NCI-H524 (cell line): ENCODE measurements at places on chromosomes 1 and 21.

DNA sequence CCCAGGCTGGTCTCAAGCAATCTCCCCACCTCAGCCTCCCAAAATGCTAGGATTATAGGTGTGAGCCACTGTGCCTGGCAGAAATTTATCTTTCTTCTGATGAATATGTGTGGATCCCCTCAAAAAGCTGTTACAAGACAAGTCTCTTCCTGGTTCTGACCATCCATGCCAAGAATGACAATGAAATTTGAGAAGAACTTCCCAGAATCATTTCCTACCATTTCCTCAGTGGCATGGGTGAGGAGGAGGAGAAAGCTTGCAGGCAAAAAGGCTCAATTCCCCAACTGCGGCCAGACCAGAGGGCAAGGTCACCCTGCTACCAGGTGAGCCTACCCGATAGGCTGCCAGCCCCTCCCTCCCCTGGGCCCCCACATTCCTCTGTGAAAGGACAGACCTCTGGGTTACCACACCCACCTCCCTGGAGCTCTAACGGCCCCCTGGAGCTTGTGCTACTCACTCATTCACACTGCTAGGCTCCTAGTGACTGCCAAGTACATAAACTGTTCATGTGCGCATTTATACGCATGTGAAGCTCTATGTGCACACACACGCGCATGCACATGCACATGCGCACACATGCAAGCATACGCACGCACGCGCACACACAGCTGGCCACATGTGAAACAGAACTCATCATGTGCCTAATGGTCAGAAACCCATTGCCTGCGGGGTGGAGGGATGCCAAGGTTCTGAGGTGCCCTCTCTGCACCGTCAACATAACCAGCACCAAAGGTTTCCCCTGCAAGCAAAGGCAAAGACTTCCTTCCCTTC, 17.0 kb downstream of the MRAP start:
- no peak for DNase-seq

DNA sequence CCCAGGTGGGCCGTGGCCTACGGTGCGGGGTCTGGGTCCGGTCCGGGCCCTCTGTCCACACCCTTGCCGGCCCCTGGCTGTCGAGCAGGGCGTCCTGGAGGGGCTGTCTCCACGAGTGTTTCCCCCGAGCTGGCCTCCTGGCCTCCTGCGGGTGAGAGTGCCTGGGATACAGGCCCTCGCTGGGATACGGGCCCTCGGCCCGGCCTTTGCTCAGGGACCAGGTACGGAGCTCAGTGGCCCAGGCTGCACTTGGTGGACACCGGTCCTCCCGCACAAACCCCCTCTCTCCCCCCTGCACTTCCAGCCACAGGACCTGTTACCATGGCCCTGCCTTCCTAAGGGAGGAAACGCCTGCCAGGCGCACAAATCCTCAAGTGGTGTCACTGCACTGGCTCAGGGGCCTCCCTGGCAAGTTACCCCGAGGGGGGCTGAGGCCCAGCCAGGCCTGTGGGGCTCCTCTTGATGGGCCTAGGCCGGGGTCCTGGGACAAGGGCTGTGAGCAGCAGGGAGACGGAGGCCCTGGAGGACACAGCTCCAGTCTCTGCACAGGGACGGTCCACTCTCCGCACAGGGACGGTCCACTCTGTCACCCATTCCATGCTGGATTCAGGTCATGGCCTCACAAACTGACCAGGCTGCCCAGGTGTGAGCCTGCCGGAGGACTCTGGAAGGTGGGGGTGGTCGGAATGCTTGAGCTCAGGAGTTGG, 18.2 kb upstream of the RNF223 start:
- DNase-seq = no peak

DNA sequence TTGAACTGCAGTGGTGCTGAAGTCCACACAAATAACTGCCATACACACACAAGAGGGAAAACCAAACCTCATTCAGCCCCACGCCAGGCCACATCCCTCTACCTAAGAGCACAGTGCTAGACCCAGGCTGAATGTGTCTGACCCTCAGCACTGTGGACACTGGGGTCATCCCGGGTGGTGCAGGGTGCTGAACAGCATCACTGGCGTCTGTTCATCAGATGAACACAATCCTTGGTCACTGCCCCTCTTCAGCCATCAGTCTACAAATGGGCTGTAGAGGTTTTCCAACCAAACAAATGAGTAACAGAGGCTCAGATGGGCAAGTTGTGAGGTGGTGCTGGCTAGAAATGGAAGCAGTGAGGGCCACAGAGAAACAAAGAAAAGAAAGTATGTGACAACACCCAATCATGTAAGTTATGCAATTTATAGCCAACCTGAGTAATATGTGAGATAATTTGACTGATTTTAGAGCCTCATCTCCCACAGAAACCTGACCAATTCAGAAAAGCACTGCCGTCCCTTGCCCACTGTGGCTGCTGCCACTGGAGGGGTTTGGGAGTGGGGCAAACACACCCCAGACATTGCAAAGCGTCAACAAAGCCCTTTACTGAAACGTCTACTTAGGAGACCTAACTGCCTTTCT, 27.9 kb downstream of the GNB1 start:
- DNase-seq = no peak

- DNase-seq = no peak
Observed at GRCh38 chr1:9020305-9020704, 5.9 kb downstream of the SLC2A7 start.

GRCh38 chr1:27113861-27114260, 41.1 kb downstream of the SLC9A1 start:
- DNase-seq = no peak

GRCh38 chr1:98763488-98764150, 102.1 kb downstream of the SNX7 start:
- DNase-seq = no peak

DNA sequence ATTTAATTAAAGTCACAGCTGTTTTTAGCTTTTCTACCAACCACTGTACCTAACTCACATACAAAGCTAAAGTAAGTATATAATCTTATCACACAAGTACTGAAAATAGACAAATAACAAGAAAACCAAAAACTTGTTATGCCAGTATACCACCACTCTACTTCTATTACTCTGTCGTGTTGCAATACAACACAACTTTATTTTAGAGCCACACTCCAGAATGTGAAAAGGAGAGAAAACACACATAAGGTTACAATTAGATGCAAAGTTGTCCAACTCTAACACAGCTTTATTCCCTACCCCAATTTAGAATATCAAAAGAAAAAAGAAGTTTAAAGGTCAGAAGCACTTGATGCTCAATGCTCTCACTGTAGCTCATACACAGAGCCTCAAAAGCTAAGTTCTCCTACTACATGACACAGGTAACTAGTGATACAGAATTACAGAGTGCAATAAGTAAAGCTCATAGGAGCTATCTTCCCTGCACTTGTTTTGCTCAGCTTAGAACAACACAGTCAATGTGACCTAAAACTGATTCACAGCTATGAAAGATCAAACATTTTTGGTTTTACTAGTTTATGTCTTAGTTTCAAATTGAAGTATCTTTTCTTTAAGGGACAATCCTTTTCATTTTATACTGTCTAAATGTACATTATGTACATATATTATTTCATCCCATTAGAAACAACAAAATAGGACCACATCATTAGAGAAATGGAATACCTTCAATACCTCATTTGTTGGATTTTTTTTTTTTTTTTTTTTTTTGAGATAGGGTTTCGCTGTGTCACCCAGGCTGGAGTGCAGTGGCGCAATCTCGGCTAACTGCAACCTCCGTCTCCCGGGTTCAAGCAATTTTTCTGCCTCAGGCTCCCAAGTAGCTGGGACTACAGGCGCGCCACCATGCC, 29.2 kb downstream of the EYA3 start:
- DNase-seq = no peak

DNA sequence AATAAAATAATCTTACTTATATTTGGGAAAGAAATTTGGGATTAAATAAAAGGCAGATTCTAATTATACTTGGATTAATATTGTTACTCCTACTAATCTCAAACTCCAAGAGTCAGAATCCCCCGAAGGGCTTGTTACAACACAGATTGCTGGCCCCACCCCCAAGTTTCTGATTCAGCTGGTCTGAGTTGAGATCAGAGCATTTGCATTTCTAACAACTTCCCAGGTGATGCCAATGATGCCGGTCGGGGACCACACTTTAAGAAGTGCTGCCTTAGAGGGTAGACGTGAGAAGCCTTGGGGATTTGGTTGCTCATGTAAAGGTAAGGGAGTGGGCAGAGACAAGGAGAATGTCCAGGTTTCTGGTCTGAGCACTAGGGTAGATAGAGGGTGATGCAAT, 47.2 kb downstream of the FMN2 start:
- DNase-seq = no peak

DNA sequence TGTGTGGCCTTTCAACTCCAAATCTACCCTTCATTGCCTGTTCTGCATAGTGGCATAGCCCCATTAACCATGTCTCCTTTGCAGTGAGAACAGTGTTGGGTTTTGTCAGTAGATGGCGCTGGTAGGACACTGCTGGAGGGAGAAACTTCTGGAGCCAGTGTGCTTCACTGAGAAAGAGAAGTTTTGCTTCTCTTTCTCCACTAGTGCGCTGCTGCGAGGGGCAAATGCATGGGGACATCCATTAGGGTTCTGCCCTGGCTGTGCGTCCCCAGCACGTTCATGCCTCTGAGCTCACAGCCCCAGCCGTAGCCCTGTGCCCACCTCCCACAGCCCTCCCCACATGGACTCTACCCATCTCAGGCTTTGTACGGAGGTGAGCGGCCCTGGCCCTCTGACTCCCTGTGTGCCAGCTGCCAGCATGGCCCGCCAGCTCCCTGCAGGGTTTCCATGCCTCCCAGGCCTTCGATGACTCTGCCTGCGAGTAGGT, 53.1 kb downstream of the RIMS3 start:
- DNase-seq = peak; percentile 25

DNA sequence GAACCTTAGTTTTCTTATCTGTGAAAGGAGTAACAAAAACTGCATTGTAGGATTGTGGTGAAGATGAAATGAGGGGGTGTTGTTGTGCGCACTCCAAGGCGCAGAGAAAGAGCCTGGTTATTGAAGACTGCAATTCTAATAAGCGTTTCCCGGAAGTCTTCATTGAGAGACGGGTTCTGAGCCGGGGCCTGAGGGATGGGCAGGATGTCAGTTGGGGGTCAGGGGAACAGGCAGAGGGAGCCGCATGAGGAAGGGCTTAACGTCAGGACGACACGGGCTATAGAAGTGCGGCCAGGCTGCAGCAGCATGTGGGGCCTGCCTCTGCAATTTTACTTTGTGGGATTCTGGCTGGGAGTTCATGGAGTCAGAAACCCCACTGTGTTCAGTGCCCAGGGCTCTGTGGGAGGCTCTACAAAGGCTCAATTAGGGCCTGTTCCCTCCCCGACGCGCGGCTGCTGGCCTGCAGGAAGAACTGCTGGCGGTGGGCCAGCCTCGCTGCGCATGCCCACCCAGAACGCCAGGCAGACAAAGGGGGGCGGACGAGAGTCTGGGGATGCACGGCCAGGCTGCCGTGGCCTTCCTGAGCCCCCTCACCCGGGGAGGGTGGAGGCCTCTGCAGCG, 20.7 kb downstream of the TRIM62 start:
- DNase-seq = peak; percentile 44

DNA sequence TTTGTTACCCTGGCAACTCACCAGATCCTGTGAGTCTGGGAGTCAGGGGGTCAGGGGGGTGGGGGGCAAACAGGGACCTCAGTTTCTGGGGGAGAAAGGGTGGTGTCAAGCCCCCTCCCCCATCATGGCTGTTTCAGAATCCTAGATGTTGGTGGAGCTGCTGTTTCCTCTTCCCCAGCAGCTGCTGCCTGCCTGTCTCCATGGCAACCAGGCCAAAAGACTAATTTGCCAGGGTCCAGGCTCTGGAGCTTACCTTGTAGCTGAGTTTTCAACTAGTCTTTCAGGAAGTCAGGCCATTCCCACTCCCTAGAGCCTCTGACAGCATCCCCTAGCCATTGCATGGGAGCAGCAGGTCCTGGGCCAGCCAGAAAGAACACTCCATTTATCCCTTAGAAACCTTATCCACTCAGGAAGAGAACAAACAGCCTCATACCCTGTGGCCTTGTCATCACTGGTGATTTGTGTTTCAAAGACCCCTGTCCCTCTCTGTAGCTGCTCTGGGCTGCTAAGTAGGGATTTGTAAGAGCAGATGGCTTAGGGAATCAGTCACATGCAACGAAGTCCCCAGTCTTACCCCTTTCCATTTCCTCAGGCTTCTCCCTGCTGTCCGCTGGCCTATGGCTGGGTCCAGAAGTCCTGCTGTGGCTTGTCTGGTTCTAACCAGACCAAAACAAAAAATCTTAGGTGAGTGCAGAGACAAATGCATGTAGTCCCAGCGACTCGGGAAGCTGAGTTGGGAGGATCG, 21.5 kb upstream of the STMN1 start:
- DNase-seq = peak; percentile 91

- DNase-seq = no peak
Observed at GRCh38 chr21:46017148-46017547, 35.6 kb downstream of the COL6A1 start.

GRCh38 chr1:213054733-213055591, 3.9 kb downstream of the RPS6KC1 start:
- no peak for DNase-seq

DNA sequence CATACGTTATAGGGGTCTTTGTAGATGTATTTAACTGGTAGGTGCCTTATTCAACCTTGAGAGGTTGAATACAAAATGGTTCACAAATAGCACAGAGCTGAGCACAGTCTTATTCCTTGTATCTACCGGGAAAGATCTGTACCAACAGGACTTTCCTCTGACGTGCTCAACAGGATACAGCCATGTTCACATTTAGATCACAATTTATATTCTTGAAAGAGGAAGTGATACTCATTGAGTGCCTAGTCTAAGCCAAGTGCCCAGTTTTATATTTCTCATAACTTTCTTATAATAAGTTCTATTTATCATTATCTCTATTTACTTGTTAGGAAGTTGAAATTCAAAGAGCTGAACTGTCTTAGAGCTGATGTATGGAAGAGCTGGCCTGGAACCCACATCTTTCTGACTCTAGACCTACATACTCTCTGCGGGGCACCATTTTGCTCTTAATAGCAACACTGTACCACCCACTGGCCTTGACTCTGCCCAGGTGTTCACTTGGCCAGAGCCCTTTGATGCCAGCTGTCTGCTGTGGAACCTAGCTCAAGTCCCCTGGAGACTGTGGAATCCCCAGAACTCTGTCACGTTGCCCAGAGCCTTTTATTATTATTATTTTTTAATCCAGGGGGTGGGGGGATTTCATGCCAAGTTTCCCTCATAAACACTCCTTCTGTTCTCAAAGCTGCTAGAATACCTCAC, 156.2 kb downstream of the TPR start:
- DNase-seq = no peak

GRCh38 chr21:44965251-44966022, 25.6 kb downstream of the SLX9 start:
- DNase-seq = no peak

DNA sequence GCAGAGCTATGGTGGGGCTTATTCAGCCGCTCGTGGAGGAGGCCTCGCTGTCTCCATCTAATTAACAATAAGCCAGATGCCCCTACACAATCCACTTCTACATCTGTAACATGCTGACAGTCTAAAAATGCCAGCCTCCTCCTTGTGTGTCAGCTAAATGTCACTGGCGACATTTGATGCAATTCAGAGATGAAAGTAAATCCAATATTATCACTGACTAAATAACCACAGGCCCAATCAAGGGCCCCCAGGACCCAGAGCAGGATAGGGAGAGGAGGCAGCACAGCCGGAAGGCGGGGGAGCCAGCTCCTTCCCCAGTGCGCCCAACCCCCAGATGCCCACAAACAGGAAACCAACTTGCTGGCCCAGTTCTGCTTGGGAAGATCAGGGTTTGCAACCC, 76.6 kb downstream of the DMRTA2 start:
- DNase-seq = no peak

GRCh38 chr1:8004803-8005573, 21.1 kb downstream of the ERRFI1 start:
- no peak for DNase-seq
